GDM1 (cell line): ENCODE measurements at places on chromosomes 1 and 21.

- DNase-seq, result no peak
Measured at GRCh38 chr1:8274352-8274751, 43.6 kb upstream of the SLC45A1 start.

DNA sequence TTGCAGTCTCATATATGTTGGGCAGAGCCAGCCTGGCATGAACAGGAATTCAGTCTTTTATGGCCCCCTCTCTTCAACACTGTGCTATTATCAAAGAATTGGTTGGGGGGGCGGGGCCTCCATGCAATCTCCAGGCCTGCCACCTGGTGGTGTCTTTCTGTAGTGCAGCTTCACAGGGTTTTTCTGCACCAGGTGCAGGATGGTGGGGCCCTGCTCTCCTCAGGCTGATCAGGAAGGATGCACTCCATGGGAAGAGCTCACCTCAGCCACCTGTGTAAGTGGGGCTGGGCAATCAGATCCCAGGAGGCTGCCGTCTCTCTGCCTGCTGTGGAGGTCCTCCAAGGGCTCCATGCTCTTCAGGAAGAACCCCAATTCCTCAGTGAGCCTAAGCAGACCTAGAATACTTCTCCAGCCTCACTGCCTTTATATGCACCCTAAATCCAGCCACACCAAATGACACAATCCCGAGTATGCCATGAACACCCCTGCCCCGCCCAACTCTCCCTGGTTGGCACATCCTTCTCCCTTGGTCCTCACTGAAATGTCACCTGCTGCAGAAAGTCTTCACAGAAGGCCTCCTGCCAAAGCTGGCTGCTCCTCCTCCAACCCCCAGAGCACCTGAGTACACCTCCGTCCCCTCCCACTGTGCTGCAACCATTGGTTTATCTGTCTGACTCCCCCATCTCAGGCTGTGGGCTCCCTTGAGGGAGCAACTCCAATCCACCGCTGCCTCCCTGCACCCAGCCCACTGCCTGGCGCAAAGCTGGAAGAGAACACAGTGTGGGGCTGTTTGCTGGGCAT, 16.5 kb downstream of the STK40 start:
- peak; percentile 31 for DNase-seq

GRCh38 chr1:42480921-42481320, 17.8 kb downstream of the CCDC30 start:
- DNase-seq, result no peak

DNA sequence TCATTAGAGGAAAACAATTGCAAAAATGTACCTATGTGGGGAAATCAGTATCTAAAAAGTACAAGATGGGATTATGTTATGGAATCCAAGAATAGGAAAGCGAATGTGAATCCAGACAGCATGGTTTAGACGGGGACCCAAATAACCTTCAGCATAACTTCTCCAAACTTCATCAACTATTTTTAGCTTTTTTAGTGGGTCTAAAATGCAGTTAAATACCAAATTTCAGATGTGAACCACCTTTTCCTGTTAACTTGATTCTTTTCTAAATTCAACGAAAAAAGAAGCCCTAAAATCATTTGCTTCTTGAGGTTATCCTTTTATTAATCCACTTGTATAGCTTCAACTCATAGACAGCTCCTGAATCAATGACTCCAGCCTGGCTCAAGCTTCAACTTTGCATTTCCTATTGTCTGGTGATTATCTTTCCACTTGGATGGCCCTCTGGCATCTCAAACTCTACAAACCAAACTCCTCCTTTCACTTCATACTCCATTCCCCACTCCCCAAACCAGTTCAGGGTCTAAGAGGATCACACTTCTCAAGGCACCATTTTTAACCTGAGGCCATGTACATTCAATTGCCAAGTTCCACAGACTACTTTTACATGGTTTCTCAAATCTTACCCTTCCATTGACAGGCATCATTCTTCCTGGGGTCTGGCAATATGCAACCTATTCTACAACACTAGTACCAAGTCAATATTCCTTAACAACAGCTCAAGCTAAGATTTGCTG, 7.4 kb downstream of the ERRFI1 start:
- DNase-seq, result no peak

GRCh38 chr1:245428681-245429080, 273.9 kb downstream of the KIF26B start:
- DNase-seq, result no peak

- DNase-seq, result no peak
Measured at GRCh38 chr1:72650843-72651435, 368.6 kb upstream of the NEGR1 start.

GRCh38 chr1:151137789-151138188, 8.6 kb downstream of the SEMA6C start:
- no peak for DNase-seq

GRCh38 chr1:200410566-200410878, 686 bp upstream of the ZNF281 start:
- no peak for DNase-seq

- no peak for DNase-seq
Measured at GRCh38 chr1:210641582-210641981, 312.9 kb downstream of the HHAT start.

GRCh38 chr1:21586846-21587601, 77.8 kb downstream of the ALPL start:
- no peak for DNase-seq

GRCh38 chr1:210332719-210333398, 4.2 kb downstream of the HHAT start:
- no peak for DNase-seq

DNA sequence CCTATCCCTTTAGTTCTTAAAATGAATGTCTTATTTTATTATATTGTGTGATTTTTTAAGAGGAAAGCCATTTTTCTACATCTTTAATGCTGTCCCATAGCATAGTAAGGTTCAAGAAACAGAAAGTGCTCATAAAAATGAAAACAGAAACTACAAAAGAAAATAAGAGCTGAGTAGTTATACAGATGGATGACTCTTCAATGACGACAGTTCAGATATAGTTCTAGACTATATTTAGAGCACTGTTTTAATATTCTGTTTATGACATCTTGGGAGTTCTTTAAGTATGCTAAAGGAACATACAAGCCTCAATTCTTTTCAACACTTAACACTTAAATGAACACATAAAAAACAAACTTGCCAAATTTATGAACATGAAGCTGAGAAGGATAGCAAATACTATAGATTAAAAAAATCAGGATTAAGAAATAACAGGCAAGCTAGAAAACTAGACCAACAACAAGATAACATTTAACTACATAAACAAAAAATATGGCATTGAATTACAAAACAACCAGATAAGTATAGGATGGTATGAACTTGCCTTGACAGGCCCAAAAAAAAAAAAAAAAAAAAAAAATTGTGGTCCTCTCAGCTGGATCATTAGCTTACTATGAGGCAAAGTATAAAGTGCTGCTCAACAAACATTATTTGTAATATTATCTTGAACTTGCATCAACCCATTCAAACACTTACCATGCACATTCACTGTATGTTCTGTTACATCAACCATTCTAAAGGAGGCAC, 87.9 kb downstream of the ZZZ3 start:
- no peak for DNase-seq

DNA sequence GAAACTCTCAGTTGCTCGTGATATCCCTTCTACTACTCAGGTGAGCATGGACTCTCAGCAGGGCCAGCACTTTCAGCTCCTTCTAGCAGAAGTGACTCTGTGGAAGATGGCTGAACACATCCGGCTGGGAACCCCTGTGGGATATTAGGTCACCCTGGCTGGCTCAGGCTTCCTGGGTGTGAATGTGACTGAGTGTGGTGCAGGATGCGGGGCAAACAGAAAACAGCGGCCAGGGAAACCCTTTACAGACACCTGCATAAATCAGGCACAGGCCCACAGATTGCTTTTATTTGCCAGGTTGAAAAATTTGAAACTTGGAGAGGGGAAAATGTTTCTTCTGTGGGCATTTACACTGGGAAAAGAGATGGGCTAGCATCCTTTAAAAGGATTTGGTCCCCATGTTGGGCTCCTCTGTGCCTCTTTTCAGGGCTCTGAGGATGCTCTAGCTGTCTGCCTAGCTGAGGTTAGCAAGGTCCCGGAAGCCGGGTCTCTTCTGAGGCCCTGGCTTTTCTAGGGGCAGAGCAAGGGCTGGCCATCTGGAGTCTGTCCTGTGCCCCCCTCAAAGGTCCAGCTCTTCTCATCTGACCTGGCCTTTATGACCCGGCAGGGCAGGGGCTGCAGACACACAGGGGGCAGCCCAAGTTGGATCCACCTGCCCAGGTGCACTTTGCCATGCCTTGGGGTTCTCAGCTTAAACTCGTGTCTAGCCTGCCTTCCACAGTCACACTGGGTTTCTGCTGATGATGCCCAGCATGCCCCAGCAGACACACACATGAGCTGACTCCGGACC, 243.0 kb downstream of the SIPA1L2 start:
- DNase-seq, result no peak

DNA sequence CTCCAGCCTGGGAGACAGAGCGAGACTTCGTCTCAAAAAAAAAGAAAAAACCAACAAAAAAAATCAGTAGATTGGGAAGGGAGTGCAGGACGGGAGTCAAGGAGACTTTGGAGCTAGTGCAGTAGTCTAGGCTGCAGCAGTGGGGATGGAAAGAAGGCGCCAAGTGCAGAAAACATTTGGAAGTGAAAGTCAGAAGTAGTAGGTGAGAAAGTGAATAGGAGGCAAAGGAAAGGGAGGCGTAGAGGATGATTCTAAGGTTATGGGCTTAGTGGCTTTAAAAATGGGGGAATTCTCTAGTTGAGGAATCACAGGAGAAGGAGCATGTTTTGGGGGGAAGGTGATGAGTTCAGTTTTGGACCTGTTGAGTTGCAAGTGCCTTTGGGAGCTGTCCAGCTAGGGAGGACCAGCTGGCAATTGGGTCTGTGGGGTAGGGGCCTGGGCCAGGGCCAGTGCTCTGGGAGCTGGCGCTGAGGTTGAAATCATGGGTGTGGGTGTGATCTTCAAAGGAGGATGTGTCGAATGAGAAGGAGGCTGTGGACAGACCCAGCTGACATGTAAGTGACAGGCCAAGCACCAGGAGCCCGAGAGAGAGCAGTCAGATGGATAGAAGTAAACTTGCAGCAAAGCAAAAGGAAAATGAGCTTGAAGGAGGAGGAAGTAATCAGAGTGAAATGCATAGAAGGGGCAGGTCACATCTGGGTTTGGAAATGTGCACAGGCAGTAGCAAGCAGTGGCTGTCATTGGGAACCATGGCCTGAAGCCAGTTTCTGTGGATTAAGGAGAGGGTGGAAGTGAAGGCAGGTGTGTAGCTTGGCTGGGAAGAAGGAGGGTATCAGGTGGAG, 15.8 kb downstream of the TMCC2 start:
- no peak for DNase-seq

DNA sequence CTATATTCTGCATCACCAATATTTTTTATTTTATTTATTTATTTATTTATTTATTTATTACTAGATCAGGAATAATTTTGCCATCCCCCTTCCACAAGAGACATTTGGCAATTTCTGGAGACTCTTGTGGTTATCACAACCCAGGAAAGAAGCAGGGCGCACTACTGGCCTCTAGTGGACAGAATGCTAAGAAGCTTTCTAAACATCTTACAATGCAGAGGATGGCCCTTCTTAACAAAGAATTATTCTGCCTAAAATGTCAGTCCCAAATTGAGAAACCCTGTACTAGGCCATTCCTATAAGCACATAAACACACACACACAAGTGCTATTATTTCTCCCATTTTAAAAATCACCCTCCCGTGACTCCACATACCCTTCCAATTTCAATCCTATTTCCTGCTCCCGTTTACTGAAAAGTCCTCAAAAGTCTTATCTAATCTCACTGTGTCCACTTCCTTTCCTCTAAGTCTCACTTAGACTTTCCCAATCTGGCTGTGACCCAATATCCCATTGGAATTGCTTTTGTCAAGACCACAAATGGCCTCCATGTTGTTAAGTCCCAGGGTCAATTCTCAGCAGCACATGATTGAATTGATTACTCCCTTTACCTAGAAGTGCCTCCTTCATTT, 43.7 kb upstream of the RNF11 start:
- DNase-seq, result peak; percentile 52

DNA sequence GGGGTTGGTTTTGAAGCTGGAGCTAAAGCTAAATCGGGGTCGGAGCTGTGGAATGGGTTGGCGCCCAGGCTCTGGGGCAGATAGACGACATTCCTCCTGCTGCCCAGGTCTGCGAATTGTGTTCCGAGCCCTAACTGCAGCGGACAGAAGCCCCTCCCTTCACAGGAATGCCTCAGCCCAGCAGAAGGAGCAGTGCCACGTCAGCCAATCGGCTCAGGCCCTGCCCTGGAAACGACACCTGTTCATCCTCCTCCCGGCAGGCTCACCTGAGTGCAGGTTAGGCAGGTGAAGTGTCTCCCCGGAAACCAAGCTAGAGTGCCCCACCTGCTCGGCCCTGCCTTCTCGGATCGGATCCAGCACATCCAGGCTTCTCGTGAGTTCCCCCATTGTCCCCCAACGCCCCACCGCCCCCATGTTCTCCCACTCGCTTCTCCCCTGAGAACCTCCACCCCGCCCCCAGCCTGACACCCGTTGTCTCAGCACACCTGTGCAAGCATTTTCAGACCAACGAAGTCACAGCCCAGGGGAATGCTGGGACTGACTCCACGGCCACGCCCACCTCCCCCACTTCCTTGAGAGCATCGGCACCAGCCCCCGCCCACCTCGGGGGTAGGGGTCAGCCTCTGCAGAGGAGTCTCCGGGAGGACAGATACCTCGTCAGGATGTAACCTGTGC, 775 bp downstream of the TMEM125 start:
- DNase-seq, result no peak

DNA sequence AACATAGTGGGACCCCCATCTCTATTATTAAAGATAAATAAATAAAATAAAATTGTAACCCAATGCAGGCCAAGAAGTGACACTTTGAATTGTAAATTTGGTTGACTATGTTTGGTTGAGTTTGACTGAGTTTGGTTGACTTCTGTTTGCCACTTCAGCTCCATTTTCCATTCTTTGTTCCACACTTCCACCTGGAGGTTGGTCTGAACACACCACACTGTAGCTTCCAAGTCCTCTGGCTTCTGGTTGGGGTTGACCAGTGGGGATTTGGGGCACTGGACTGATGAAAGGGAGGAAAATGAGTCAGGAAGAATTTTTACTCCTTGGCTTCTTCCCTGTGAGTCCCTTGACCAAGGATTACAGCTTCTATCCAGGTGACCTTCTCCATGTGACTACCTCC, 40.6 kb upstream of the DIPK1A start:
- DNase-seq, result no peak

GRCh38 chr1:94919241-94920030, 7.5 kb downstream of the CNN3 start:
- DNase-seq, result no peak

GRCh38 chr1:7667625-7668218, 103.4 kb upstream of the VAMP3 start:
- peak; percentile 68 for DNase-seq

GRCh38 chr1:56490619-56491018, 88.7 kb downstream of the PLPP3 start:
- no peak for DNase-seq
